ENCODE measurements at places on chromosomes 11 and 22.

- no peak for DNase-seq
These were observed 45.4 kb downstream of the GAB2 start for GRCh38 chr11:78372114-78372768.

DNA sequence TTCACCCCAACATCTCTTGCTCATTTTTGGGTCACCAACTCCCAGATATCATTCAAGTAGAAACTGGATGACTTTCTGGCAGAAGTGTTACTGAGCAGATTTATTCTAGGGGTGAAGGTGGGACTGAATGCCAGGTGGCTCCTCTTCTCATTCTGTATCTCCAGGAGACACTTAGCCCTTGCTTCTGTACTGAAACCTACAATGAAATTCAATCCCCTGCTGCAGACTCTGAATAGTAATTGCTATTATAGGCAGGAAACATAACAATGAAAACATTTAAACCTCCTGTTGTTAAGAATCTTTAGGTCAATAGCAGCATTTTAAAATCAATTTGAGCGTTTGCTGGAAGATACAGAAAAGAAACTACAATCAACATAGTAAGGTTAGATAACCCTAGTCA, 879.4 kb upstream of the TENM4 start:
- DNase-seq, result no peak

DNA sequence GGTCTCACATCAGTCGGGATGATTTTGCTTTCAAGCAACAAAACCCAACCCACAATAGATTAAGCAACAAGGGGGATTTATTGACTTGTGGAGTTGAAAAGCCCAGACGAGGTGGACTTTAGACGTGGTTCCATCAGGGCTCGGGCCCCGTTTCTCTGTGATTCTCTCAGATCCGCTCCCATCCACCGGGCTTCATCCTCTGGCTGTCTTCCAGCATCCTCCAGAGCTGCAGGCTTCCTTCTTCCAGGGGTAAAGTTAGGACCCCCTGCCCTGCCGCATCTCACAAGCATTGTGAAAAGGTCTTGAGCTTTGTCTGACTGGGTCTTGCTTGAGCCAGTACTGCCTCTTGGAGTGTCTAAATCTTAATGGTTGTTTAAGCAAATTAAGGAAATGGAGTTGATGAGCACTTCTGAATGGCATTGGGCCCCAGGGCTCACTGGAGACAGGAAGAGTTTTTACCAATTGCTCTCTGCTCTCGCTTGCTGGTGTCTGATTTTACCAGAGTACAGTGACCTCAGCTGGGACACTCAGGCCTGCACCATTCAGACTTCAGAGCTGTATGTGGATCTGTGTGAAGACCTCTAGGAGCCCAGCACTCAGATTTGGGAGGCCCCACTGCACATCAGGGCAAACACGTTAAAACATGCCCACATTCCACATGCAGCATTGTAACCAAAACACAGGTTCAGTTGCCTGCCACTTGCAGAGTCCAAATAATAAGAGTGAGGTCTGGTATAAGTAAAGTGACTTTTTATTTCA, 13.5 kb upstream of the FTH1 start:
- DNase-seq, result no peak

DNA sequence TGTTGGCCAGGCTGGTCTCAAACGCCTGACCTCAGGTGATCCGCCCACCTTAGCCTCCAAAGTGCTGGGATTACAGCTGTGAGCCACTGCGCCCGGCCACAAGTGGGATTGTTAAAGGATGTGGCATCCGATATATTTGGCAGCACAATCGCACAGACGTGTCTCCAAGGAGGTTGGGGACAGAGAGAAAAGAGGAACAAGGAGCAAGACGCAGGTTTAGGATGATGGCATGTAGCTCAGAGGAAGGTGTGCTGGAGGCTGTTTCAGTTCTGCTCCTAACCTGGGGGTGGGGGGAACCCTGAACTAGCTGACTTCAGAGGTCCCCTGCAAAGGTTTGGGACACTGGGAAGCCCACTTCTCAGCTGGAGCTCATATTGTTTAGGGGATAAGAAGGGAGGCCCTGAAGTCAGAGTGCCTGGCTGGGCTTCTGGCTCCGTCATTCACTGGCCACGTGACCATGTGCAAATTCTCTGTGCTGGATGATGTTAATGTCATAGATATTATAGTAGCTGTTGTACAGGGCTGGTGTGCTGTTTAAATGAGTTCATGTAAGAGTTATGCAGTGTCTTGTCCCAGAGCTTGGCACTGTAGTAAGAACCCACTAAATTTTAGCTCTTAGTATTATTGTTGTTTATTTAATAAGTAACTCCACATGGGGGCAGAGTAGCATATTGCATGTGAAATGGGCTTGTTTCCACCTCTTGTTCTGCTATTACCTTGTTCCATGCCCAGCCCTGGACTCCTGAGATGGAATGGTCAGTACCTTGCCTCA, 129.7 kb downstream of the ST3GAL4 start:
- peak; percentile 78 for DNase-seq

DNA sequence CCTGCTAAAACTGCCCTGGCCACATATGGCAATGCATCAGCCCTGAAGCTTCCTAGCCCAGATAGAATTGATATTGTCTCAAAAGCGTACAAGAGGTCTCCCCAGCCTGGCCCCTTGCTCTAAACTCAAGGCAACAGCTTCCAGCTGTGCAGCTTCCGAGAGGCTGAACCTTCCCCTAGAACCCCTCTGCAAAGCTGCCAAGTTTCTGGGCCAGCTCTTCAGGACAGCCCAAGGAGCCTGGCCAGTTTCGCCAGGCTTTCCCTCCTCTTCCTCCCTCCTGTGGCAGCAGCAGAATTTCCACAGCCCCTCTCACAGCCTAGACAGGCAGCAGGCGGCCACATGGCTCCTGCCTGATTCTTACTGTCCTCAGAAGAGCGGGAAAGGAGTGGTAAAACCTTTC, 34.5 kb downstream of the NUMA1 start:
- no peak for DNase-seq

DNA sequence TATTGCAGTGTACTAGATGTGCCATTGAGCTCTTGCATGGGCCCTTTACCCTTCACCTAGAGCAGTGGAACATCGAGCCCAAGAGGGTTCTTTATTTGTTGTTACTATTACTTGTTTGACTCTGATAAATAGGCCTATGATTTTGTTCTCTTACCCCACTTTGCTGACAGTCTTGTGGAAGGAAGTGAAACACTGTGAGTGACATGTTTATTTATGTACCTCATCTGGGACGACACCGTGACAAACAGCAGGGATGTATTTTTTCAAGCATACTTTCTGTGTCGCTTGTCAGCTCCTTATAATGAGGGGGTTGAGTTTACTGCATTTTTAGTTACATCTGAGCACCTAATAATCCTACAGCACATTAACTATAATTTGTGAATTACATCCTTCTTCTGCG, 1010.3 kb upstream of the TENM4 start:
- no peak for DNase-seq

- no peak for DNase-seq
These were observed 574.5 kb downstream of the DLG2 start for GRCh38 chr11:85052636-85053035.

DNA sequence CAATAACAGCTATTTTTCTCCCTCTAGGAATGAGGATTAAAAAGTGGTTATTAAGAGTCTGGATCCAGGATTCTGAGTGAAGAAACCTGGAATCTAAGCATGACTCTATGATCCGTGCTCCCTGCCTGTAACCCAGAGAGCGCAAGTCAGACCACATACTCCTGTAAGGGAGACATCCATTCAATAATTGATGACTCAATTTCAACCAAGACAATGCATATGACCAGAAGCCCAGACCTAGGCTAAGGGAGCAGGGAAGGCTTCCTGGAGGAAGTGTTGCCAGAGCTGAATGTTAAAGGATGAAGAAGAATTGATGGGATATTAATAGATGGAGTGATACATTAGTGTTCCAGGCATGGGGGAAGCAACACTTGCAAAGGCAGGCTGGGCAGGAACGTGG, 13.8 kb upstream of the PAMR1 start:
- DNase-seq, result peak; percentile 56

DNA sequence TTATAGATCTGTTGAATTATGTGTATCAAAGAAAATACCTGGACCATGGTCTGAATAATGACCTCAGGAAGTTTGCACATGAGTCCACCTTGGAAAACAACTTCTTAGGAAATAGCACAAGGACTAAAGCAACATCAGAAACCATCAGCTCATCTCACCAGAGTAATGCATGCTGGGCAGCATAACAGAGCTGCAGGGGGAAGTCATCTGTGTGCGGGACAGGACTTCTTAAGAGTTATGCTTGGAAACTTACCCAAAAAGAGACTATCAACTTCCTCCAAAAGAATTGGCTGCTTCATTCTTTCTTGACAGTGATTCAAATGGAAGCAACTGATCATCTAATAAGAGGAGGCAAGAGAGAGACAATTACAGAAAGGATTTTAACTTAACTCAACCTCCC, 2.5 kb downstream of the OR56B4 start:
- no peak for DNase-seq

DNA sequence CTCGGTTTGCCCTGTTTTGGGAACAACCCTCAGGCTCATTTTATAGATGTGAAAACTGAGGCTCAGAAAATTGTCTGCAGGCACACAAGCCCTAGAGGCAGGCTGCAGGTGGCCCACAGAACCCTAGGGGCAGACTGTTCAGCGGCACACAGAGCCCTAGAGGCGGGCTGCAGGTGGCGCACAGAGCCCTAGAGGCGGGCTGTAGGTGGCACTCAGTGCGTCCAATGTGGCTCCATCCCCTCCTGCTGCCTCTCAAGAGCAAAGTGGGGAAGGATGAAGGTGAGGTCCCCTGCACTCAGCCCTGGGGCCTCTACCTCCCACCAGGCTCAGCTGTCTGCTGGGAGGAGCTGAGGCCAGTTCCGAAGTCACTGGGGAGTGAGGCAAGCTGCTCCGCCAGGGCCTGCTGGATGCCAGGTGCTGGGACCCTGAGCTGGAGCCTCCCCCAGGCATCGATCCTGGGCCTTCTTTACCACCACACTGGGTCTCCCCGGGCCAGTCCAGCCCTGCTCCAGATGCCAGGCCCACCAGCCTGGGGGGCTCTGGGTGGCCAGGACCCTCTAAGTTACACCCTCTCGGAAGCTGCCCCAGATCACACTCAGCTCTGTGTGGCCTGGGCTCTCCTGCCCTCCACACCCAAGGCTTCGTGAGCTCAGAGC, 2.3 kb downstream of the ACY3 start:
- DNase-seq, result no peak

- DNase-seq, result no peak
These were observed 41.3 kb upstream of the VPREB1 start for GRCh38 chr22:22203048-22203971.

DNA sequence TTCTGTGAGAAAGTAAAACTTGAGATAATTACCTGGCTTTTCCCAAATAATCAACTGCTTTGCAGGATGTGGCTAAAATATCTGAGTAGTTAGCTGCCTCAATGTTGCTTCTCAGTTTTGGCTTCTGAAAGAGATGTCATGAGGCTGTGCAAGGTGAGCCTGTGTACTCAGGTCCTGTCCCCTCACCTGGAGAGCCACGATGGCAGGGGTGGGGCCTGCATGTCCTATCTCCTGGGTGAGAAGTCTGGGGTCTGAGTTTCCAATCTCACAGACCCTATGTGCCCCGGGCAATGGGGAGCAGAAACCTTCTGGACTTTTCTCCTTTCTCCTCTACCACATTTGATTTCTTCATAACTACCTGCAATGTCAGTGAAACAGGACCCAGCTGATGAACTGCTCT, 338.6 kb upstream of the B3GAT1 start:
- DNase-seq, result no peak

GRCh38 chr11:112724496-112724790, 236.8 kb upstream of the NCAM1 start:
- DNase-seq, result no peak

DNA sequence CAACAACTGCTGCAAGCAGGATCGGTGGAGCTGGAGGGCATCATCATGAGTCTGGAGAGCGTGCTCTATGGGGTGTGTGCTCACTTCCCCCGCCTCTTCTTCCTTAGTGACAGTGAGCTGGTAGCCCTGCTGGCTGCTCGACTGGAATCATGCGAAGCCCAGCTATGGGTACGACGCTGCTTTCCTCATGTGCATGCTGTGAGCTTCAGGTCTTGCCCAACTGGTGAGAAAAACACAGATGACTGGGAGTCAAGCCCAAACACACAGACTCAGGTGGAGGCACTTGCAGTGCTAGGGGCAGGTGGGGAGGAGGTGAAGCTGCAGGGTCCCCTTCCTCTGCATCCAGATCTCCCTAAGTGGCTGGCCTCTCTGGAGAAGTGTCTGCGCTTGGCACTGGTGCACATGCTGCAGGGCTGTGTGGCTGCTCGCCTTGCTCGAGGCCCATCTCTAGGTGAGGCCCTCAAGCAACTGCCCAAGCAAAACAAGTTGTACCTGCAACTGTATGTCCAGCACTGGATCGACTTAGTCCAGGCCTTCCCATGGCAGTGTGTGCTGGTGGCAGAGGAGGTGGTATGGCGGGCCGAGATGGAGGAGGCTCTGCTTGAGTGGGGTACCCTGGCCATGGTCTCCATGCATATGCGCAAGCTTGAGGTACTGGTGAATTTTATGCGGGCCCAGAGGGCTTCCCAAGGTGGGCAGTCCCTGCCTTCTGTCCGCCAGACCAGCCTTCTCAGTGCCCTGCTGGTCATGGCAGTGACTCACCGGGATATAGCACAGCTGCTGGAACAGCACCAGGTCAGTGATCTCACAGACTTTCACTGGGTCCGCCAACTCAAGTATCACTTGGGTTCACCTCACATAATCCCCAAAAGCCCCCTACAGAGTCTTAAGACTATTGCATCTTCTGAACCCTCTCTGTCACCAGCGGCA, 48.1 kb downstream of the DNHD1 start:
- DNase-seq, result peak; percentile 6

DNA sequence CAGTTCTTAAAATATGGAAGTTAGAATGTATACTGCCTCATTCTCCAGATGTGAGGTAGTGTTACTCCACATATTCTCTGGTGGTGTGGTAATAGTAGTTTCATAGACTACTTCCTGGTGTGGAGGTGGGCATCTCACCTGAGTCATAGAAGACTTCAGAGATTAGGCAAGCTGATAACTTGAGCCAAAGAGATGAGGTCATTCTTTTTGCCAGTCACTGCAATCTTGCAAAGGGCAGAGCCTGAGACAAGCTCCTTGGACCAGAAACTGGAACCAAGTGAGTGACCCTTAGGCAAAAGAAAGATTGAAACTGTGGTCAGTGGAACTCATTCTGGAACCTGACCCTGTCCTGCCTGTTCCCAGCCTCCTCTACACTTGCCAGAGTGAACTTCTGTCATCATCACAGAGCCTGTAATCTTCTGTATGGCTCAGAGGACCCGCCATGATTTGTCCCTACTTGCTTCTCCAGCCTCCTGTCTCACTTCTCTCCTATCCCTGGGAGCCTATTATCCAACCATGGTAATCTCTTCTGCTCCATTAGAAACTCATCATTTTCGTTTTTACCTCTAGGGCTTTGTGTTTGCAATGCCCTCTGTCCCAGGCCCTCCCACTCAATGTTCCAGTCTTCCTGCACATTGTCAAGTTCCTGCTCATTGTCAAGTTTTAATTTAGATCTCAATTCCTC, 10.6 kb upstream of the CCDC83 start:
- peak; percentile 49 for DNase-seq

- peak; percentile 49 for DNase-seq
These were observed 284.0 kb downstream of the MN1 start for GRCh38 chr22:27517361-27518155.

- DNase-seq, result no peak
These were observed 6.8 kb downstream of the EED start for GRCh38 chr11:86251345-86251744.

DNA sequence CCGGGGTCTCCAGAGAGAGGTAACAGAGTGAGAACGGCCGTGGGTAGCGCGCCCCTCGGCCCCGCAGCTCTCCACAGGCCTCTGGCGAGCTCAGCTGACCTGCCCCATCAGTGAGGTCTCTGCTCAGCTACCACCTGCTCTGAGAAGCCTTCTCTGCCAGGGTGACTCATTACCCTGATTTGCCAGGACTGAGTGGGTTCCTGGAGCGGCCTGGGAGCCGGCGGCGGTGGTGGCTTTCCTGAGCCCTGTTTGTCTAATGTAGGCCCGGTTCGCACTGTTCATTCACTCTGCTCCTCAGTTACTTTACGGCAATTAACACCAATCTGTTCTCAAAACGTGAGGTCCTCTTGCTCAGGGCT, 351.0 kb upstream of the B3GAT1 start:
- no peak for DNase-seq
